ENCODE measurements at places on chromosomes 5 and 9.
A peak's percentile ranks its signal among the peaks of the same experiment; 100 is the strongest.

GRCh38 chr9:124799274-124800006 lies 22.5 kb downstream of the OLFML2A start:
- DNase-seq, result no peak

GRCh38 chr9:128232528-128233428 lies 29.6 kb downstream of the DNM1 start:
- DNase-seq, result no peak

DNA sequence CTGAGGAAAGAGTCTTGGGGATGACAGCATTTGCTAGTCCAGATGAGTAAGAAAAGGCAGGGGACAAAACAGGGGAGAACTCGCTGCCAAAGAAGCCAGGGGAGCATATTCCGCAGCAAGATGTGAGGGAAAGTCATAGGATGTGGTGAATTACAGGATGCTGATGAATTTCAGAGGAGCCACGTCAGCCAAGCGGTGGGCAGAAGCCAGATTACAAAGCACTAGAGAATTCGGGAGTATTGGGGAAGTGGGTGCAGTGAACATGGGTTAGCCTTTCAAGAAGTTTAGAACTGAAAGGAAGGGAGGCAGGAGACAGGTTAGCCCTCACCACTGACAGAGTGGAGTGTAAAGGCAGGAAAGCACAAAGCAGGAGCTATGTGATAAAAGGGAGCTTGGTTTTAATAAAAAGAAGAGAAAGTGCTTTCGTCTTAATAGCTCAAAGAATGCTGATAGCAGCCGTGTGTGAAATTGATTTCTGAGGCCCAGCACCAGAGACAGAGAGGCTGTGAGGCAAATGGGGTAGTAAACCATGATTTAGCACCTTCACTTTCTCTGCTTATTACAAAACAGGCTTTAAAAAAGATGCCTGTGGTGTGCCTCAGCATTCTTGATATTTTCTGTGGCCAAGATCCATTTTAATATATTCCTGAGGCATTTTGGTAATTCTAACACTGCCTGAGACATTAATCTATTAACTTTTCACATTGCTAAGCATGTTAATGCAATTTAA lies 16.9 kb downstream of the ADAMTSL1 start:
- no peak for DNase-seq

DNA sequence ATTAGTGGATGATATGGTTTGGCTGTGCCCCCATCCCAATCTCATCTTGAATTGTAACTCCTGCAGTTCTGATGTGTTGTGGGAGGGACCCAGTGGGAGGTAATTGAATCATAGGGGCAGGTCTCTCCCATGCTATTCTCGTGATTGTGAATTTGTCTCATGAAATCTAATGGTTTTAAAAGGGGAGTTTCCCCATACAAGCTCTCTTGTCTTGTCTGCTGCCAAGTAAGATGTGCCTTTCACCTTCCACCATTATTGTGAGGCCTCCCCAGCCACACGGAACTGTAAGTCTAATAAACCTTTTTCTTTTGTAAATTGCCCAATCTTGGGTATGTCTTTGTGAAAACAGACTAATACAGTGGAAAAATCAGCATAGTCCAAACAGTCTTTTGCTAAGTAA lies 235.5 kb downstream of the TMEM161B start:
- DNase-seq, result no peak

DNA sequence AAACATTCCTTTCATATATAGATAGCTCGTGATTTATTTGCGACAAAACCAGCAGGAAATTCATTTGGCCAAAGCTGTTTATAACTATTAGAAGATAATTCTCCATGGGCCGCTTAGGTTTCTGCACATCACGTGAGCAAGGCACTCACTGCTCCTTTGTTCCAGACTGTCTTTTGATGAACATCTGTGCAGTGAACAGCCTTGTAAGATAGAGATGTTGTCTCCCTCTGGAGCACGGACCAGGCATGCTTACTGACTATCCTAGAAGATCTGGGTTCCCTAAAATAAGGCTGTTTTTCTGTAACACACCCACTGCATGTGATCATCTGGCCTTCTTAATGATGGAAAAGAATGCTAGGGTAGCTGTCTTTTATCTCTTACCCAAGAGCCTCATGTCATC lies 30.9 kb downstream of the YIPF5 start:
- DNase-seq, result no peak

- DNase-seq, result no peak
Observed at GRCh38 chr9:13915591-13916301, 398.2 kb downstream of the NFIB start.

DNA sequence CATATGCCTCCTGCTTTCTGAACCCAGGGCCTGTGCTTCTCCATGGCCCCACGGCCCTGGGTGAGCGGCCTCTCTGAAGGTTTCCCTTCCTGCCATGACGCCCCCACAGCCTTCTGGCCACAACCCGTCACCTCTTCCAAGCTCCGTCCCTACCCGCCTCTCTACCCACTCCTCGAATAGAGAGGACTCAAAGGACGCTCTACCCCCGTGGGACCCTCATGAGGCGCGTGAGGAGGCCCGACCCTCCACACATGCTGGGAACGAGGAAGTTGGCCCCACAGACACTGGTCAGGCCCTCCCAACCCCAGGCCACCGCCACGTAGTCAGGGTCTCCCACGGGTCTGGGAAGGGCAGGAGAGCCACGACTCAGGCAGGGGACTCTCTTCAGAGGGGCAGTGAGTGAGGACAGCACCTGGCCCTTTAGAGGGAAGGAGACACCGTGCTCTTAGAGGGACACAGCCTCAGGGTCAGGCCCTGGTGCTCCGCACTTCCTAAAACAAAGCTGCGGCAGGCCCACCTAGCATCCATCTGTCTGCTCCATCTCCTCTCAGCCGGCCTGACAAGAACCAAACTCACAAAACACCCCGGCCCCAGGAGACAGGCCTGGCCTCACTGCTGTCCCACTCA lies 5.3 kb downstream of the BRD3 start:
- DNase-seq, result no peak

- no peak for DNase-seq
Observed at GRCh38 chr9:72902268-72902667, 50.6 kb downstream of the ALDH1A1 start.

DNA sequence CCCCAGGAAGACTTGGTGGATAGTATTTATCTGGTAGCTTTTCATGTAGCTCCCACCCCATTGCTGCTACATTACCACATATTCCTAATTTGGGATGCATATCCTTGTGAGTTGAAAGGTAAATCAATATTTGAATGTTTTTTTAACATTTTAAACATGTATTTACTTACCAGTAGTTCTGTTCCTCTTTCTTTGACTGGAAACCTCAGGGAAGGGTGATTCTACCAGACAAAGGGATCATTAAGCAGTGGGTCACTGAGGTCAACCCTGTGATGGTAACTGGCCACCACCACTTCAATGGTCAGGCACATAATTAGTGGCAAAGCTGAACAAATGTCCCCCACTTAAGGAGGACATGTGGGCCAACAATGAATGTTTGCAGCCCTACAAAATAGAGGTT lies 27.2 kb upstream of the KLF9 start:
- no peak for DNase-seq

- no peak for DNase-seq
Observed at GRCh38 chr9:7348692-7349091, 450.9 kb downstream of the DMAC1 start.

DNA sequence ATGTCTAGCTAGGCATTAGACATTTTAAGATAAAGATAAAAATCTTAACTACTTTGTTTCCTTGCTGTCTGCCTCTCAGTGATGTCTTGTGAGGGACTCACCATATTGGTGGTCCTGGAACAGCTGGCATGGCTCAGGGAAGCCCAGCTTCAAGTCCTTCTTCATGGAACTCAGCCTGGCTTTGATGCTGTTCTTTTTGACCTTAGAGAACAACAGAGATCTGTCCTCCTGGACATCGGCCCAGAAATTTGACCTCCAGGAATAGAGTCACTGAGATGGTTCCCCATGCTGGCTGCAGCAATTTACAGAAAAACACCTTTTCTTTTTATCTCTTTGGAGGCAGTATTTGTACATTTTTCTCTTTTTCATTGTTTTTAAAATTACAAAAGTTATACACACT lies 235.5 kb upstream of the WWC1 start:
- DNase-seq, result no peak

DNA sequence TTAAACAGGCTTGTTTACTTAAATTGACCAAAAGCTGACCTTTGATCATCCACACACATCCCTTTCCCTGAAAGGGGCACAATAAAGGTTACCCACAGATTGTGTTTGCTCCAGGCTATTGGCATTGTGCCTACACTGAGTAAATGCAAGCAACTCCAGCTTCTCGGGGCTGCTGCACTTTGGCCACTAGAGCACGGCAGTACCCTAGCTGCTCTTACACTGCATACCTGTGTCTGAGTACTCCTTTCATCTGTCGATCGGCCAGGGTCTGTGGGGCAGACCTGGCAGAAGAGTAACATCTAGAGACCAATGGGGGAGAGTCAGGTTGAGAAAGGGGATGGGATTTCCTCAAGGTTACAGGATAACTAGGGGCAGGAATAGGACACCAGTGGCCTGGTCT lies 281.9 kb upstream of the NMUR2 start:
- DNase-seq, result no peak

DNA sequence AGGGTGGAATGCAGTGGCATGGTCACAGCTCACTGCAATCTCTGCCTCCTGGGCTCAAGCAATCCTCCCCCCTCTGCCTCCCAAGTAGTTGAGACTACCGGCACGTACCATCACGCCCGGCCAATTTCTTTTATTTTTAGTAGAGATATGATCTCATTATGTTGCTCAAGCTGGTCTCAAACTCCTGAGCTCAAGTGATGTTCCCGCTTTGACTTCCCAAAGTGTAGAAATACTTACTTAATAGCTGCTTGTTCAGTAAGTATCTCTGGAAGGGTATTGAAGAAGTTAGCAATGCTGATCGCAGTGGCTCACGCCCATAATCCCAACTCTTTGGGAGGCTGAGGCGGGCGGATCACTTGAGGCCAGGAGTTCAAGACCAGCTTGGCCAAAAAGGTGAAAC lies 35.7 kb upstream of the PLIN2 start:
- no peak for DNase-seq

DNA sequence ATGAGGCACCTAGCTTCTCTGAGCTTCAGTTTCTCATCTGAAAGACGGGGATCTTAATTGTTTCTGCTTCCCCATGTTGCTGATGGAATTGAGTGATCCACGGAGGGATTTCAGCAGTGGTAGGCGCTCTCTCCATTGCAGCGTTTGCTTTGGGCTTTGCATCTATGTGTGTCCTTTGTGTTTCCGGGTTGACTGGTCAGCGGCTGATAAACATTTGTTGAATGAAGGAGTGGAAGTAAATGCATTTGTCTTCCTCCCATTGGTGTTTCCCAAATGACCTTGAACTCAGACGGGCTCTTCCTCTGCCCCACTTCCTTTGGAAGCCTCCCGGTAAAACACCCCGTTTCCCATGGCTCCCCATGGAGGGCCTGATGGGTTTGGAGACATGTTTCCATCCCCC lies 117.2 kb downstream of the GAPVD1 start:
- DNase-seq, result no peak

DNA sequence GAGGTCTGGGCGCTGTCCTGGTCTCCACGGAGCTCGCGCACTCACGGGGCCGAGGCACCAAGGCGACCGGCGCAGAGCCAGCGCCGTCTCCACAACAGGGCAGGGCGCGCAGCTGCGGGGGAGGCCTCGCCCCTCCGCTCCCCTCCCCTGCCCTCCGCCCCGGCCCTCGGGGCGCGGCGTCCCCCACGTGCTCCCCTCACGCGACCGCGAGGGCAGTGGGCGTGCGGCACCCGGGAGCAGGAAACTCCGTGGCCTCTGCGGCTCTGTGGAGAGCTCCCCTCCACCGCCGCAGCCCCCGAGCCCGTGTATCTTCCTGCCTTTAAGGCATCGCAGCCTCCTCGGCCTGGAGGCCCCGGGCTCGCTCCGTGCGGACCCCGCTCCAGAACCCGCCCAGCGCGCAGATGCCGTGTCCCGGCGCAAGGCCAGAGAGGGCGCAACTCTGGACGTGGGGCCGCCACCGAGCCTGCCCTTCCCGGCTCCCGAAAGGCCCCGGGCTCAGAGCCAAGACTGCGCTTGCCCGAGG lies 708 bp upstream of the TUBB4B start:
- peak; percentile 80 for DNase-seq

DNA sequence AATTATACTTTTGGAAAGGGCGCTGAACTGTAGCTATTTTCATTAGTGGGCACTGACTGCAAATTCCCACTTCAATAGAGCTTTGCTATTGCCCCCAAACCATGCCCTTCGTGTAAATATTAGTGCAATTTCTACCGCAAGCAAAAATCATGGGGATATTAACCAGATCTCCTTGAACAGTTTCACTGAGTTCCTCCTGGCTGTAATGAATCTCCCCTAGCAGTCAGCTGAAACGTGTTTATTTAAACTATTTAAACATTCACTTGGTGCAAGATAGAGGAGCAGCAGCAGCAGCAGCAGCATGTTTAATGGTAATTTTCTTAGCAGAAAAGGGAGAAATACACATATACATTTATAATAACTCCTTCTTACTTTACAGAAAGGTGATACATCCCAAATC lies 54.4 kb downstream of the ARRDC3 start:
- no peak for DNase-seq

DNA sequence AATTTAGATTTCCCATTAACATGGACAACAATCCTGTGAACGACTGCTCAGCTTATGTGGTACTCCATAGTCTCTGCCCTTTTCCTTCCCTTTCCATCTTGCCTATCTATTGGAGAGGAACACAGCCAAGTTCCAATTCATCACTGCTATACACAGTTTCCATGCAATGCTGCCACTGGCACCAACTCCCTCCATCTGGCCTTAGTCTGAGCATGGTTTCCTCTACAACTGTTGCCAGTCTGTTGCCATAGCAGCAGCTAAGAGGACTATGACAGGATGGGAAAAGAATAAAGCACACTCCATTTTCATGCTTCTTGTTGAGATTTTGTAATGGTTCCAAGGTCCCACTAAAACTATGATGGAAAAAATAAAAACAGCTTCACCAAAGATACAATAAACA lies 189.0 kb downstream of the HCN1 start:
- no peak for DNase-seq

Measured in frontal cortex (tissue), 4 donors.